ENCODE measurements at places on chromosomes 11 and 22.

DNA sequence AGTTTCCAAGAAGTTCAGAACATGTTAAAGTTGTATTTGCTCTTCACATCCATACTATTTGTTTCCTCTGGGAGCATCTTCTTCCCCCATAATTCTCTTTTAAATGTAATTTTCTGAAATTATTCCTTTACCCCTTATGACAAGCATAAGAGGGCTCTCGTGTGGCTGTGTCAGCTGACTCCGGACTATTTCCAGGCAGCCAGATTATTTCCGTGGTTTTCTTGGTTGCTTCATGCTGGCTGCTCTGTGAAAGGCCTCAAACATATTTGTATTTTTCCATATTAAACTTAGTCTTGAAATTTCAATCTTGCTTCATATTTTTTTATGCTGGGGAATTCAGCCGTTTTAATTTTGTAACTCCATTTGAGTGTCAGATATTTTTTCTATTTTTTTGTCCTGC is 2.8 kb upstream of the MMP1 start:
- no peak for DNase-seq

DNA sequence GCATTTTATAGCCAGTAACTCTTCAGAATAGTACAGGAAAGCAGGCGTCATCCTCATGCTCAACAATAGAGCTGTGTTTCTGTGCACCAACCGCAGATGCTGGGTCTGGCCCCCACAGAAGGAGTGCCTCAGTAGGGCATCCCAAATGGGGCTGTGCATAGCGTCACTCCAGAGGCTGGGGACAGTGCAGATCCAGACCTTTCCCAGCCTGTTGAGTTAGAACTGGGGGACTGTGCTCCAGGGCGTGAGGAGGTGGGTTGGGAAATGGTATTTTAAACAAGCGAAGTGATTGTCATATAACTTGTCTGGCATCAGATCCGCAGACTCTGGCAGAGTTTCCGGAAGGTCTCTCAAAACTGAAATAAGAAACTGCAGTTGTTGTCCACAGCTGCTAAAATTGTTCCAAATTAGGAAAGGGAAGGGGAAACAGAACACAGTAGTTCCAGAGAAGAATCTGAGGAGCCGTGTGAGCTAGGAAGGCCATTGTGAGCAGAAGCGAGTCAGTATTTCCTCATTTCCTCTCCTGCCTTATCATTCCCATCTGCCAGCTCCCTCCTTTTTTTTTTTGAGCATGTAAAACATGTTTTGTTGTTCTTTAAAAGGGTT is 52.2 kb downstream of the JAM3 start:
- DNase-seq = no peak

DNA sequence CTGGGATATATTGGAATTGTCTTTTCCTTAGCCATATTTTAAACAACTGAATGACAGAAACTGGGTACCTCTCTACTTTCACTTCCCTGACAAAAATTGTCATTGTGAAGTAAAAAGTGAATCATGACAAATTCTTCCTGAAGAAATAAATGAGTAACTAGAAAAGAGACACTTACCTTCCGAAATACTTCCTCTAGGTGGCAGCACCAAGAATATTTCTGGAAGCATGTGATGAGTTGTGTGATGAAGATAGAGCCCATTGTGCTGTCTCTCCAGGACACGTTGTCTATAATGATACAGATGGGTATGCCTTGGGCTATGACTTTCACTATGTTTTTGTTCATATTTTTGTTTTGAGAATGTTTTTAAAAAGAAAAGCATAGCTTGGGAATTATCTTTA is 21.5 kb downstream of the CASP4 start:
- peak; percentile 24 for DNase-seq

GRCh38 chr11:124919898-124920297 is 848 bp downstream of the HEPN1 start:
- no peak for DNase-seq

DNA sequence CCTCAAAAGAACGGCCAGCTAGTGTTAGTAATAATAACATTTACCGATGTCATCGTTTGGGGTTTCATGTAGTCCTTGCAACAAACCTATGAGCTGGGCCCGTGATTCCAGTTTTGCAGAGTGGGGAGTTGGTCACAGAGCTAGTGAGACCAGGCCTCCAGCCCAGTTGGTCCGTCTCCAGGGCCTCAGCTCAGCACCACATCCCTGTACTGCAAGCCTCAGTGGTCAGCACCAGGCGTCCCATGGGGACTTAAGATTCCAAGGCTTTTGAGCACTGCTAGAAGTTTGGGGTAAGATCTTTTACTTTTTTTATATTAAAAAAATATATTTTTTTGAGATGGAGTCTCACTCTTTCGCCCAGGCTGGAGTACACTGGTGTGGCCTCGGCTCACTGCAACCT is 1.1 kb upstream of the TSGA10IP start:
- no peak for DNase-seq

- DNase-seq = no peak
These were observed 30.6 kb downstream of the MUC6 start for GRCh38 chr11:1005928-1006327.

- no peak for DNase-seq
These were observed 58.5 kb upstream of the TIMP3 start for GRCh38 chr22:32743046-32743445.

- no peak for DNase-seq
These were observed 1027.4 kb downstream of the BRD1 start for GRCh38 chr22:48800036-48800885.

- DNase-seq = no peak
These were observed 409.5 kb upstream of the SYN3 start for GRCh38 chr22:33467620-33468095.

- no peak for DNase-seq
These were observed 10.9 kb upstream of the FGF3 start for GRCh38 chr11:69830086-69830485.

DNA sequence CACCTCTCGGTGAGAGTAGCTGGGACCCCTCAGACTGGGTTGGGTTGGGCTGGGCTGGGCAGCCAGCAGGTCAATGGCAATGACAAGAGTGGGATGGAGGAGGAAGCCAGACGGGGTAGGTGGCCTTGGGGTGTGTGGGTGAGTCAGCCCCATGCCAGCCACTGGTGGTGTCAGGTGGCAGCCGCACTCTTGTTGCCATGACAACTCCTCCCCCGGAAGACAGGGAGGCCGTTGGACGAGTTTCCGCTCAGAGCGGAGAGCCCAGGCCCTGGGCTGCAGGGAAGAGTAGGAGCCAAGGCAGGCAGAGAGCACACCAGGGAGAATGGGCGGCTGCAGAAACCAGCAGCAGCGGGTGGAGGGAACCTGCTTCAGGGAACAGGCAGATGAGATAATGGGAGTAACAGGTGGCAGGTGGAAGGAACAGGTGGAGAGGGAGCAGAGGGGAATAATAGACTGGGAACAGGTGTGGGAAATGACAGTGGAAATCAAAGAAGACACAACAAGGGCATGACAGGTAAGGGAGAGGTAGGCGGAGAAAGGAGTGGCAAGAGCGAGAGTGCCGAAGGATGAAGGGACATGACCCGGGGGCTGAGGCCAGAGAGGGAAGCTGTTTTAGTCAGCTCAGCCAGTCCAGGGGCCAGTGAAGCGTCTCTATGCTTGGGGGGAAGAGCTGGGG is 8.7 kb downstream of the SPTBN2 start:
- DNase-seq = peak; percentile 95

DNA sequence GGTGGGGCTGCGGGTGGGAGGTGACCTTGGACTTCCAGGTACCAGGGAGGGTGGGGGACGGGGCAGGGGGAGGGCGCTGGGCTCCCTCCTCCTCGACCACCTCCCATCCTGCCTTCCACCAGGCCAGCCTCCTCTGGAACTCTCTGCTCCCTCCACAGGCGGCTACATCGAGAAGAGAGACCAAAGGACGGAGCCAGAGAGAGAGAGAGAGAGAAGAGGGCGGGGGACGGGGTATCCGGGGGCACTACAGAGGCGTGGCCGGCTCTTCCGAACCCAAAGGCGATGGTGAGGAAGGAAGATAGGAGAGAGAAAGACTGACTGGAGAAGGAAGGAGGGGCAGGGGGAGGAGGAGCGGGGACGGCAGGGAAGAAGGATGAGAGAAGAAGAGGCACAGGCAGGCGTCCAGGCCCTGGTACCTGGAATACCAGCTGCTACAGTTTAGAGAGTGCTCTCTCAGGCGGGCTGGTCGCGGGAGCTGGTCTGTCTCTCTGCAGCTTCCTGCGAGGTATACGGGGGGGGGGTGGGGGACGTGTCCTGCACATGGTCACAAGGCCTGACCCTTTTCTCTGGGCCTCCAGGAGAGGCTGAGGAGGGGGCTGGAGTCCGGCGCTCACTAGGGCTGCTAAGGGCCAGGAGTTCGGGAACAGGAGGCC is 38.0 kb downstream of the IGSF9B start:
- peak; percentile 60 for DNase-seq

DNA sequence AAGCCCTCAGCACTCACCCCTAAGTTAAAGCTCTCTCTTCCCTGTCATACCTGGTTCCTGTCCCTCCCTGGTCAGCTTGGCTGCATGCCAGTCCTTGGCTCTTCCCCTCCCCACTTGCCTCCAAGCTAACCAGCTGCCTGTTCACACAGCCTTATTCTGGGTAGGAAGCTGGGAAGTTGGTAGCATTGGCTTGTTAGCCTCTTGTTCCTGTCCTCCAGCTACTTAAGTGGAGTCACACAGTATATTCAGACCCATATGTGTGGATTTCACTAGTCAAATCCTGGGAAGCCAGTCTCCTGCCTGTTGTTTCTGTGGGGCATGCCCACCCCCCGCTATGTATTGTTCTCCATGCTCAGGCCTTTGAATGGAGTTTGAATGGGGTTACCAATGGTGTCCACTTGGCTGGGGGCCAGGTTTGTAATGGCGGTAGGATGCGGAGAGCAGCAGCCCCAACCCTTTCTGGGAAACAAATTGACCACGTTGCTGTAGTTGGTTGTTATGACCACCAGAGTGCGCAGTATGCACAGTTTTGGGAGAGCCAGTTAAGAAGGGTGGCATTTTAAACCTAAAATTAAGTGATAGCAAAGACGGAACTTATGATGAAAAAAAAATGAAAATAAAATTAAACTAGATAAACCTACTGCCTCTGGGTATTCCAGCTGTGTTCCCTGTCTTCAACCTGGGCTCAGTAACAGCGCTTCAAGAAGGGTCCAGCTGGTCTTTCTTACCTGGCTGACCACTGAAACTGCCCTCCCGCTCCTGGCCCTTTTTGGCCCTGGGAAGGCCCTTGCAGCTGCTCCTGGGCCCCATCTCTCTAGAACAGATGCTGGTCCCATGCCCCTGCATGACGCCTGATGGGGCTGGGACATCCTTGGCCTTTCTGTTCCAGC is 10.7 kb upstream of the RPS3 start:
- peak; percentile 82 for DNase-seq

GRCh38 chr11:80914311-80914710 is 1473.5 kb upstream of the TENM4 start:
- DNase-seq = no peak

- no peak for DNase-seq
These were observed 102.7 kb downstream of the FAR1 start for GRCh38 chr11:13771151-13771550.

GRCh38 chr11:86278226-86278625 is 23.8 kb upstream of the HIKESHI start:
- DNase-seq = no peak

GRCh38 chr11:116613206-116613875 is 159.4 kb downstream of the BUD13 start:
- DNase-seq = no peak

DNA sequence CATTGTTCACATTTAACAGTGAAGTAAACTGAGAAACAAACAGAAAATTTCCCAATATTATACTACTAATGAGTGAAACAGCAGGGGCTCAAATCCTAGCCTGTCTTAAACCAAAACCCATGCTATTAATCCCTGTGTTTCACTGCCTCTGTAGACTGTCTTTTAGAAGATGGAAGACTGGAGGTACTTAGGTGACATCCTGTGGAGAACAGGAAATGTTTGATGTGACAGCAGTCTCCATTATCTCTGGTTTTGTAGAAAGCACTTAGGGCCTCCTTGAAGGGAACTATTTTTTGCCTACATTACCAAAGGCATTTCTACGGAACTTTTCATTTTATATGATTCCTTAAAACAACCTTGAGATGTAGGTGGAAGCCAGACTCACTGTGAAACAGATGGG is 288.1 kb upstream of the SORL1-AS1 start:
- DNase-seq = no peak

DNA sequence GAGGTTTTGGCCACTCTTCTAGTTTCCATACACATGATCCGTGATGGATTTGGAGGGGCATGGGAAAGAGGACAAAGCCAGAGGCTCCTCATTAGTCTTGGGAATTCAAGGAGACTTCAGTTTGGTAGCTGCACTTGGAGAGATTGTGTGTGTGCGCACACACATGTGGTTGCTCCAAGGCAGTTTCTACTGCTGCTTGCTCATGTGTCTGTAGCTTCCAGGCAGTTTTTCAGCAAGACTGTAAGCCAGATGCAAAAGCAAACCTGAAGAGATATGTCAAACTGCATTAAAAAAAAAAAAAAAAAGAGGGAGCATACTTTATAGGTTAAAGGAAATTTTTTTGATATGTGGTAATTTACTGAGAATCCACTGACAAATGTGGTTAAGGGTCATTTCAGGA is 95.7 kb downstream of the OSBP2 start:
- DNase-seq = no peak

GRCh38 chr11:119671561-119672015 is 57.4 kb downstream of the NECTIN1 start:
- DNase-seq = no peak

GRCh38 chr22:19717691-19718455 is 3.6 kb downstream of the SEPTIN5 start:
- peak; percentile 91 for DNase-seq

DNA sequence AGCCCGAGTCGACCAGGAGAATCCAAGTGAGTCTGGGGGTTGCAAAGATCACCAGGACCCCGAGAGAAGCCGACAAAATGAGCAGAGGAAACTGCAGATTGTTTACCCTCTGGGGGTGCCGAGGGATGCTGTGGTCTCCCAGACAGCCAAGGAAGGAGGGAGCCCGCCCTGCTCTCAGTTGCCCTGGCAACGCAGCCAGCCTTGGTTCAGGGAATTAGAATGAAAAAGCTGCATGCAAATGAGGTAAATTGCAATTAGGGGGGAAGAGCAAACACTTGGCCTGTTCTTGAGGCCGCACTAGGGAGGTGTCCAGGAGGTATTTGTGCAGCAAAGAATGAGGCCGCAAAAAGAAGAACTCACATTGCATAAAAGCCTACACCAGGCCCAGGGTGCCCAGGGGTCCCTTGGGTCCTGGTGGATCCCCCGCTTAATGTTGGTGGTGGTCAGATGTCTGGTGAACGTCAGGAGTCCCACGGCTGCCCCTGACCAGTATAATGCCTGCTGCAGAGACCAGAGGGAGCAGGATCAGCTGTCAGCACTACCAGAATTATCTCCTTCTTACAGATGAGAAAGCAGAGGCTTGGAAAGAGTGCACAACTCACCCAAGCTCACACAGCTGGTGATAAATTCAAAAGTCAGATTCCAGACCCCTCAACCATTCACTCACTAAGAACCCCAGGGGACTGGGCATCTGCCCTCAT is 40.3 kb upstream of the ATXN10 start:
- DNase-seq = peak; percentile 57

DNA sequence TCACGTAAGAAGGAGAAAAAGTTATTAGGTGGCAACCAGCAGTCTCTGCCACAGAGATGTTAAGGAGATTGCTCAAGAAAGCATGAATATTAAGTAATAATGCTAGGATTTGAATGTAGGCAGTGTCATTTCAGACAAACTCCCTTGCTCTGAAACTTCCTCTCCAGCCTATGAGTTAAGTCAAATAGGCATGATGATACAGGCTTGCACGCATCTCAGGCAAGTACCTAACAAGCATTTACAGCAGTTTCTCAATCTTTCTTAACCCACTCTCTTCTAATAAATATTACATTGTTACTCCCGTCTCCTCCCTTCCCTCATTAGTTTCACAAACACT is 72.7 kb downstream of the RAB38 start:
- no peak for DNase-seq

GRCh38 chr22:30783021-30783420 is 88.3 kb downstream of the OSBP2 start:
- no peak for DNase-seq

- DNase-seq = no peak
These were observed 7.3 kb upstream of the PES1 start for GRCh38 chr22:30598986-30599385.
